NCI-H82 (cell line): ENCODE measurements at places on chromosomes 1 and 21.

DNA sequence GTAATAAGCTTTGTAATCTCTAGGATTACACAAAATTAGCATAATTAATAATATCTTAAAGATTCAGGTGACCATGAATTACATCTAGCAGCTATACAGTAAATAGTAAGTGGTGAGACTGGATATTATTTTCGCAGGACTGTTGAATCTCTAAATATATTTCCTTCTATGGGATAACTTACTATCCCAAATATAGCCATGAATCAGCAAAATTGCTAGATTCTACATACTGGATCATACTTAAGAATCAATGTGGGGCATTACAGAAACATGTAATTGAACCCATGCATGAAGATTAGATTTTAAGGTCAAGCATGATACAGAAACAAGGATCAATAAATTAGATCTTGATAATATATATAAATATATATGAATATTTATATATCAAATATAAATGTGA, 1203.4 kb downstream of the BRINP3 start:
- no peak for DNase-seq

DNA sequence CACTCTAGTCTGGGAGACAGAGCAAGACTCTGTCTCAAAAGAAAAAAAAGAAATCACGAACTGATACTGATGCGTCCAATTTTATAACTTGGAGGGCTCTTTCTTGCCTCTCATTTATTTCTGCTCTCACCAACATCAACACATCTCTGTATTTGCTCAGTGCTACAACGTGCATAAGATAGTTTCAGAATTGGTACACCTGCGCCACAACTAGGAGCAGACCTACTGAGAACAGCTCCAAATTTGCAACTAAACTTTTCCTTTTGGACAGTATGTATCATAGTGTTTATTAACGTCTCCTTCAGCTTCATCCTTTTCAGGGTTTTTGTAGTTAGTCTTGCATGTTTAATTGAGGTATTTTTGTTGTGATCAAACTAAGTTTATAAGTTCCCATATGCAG, 27.7 kb downstream of the TRAPPC10 start:
- no peak for DNase-seq

DNA sequence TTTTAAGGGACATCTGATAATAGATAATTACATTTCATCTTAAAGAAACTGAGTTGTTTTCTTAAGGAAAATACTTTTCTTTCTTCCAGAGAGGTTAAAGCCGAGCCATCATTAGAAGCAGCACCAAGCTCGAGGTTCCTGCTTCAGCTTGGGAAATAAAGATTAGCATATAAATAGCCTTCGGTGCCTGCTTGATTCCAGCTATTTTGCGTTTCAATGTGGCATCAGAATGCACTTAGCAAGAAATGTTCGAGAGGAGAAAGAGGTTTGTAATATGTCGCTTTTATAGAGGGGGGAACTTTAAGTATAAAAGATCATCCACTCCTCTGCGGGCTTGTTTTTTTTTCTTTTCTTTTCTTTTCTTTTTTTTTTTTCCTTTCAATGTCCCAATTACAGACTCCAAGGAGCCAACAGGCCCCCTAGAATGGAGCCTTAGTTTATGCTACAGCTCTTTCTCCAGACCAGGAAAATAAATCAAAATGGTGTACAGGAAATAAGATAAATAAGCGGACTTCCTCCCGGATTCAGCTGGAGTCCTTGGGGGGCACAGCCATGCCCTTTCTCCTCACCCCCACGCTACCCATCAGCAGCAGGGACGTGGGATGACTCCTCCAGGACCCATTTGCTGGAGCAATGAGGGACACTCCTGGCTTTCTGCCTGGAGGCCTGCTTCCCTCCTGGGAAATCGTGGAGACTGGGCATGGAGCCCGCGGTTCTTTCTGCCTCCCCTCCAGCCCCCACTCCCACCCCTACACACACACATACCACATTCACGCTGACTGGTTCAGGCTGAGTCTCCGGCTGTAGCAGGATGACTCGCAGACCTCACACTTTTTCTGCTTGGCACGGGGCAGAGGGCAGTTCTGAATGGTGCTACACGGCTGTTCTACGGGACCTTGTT, 131.6 kb downstream of the RRAGC start:
- no peak for DNase-seq

GRCh38 chr1:205014783-205015182, 28.2 kb upstream of the CNTN2 start:
- DNase-seq = no peak

DNA sequence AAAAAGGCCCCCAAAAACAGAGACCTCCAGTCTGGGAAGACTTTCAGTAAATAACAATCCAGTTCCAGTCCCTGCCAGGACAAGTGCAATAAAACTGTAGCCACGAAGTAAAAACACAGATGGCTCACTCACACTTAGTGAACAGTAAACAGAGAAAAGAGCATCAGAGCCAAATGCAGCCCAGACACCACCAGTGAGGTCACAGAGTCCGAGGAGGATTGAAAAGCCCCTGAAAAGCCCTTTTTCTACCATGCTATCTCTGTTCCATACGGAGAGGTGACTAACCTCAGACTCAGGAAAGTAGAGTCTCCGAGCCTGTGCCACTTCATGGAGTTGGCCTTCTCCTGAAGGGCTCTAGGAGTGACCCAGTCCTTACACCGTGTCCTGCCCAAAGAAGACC, 84.5 kb downstream of the COLGALT2 start:
- no peak for DNase-seq

- DNase-seq = no peak
Observed at GRCh38 chr1:71621785-71622184, 541.0 kb upstream of the ZRANB2 start.

- peak; percentile 39 for DNase-seq
Observed at GRCh38 chr21:46226920-46227599, 1.5 kb downstream of the LSS start.

- no peak for DNase-seq
Observed at GRCh38 chr1:98086156-98086555, 165.3 kb upstream of the DPYD start.

- DNase-seq = no peak
Observed at GRCh38 chr1:55426156-55426555, 211.0 kb upstream of the USP24 start.

DNA sequence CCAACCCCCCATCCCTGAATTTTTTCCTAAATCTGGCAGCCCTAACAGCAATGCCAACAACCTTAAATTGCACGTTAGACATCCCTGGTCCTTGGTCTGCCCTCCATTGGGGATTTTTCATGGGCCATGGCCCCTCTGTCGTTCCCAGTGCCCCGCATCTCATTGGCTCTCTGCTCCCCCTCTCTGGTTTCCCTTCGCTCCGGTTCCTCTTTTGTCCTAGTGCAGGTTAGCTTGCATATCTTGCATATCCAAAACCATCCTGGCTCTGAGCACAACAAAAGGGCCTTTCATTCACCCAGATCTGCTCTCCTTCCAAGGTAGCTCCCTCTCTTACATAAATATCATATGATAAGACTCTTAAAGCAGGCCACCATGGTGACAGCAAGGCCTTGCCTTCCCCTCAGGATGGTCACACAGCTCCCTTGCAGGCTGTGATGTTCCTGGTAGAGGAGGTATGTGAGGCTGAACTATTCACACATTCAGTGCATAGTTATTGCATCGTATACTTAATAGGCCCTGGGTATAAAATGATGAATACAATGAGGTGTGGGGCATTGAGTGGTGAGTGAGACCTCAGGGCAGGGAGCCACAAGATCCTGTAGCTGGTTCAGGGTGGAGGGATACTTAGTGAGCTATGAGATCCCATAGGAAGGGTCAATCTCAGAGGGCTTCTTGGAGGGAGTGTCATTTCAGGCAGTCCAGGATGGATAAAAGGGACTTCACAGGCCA, 45.2 kb downstream of the TENT5C start:
- no peak for DNase-seq

DNA sequence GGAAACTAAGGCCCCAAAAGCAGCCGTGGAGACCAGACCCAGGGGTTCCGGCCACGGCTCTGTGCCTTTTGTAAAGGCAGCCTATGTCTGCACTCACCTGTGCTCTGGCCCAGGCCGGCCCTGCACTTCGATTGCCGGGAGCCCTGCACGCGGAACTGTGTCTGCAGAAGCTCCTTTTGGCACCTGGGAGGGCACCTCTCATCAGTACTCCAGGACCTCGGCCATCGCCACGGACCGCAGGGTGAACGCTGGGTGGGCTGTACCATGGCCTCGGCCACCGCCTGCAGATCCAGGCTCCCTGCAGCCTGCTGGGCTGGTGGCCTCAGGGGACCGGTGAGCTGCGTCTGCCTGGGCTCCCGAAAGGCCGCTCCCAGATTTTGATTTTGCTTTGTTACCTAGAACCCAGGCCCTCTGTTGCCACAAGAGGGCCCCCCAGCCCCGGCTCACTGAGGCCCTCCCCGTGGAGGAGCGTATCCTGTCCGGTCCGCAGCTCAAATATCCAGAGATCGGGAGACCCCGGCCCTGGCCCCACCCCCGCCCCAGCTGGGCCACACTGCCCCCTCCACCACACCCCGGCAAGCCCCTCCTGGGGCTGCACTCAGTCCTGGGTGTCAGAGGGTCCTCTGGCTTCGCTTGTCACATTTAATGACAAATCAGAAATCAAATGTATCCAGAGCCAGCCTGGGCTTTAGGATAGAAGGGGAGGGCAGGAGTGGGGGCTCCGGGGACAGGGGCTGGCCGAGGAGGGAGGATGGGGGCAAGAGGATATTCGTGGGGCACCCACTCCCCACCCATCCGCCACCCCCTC, 60.2 kb upstream of the PDE9A start:
- DNase-seq = peak; percentile 86
